ENCODE measurements at places on chromosomes 3 and 15.

GRCh38 chr15:77581896-77582569, 50.7 kb downstream of the LINGO1 start:
- no peak for DNase-seq

GRCh38 chr15:70625438-70625837, 137.9 kb downstream of the UACA start:
- no peak for DNase-seq

GRCh38 chr3:152331998-152332397, 63.3 kb downstream of the MBNL1 start:
- no peak for DNase-seq

GRCh38 chr3:37800022-37800551, 61.6 kb upstream of the CTDSPL start:
- no peak for DNase-seq

- no peak for DNase-seq
Measured at GRCh38 chr3:178097576-178097975, 438.7 kb upstream of the KCNMB2 start.

Measured in NCI-H1092 treated with DMSO at 0.1 percent for 48 hours (cell line).